Left ventricle myocardium inferior (tissue), 1 donor: ENCODE measurements at places on chromosomes 6 and 20.

DNA sequence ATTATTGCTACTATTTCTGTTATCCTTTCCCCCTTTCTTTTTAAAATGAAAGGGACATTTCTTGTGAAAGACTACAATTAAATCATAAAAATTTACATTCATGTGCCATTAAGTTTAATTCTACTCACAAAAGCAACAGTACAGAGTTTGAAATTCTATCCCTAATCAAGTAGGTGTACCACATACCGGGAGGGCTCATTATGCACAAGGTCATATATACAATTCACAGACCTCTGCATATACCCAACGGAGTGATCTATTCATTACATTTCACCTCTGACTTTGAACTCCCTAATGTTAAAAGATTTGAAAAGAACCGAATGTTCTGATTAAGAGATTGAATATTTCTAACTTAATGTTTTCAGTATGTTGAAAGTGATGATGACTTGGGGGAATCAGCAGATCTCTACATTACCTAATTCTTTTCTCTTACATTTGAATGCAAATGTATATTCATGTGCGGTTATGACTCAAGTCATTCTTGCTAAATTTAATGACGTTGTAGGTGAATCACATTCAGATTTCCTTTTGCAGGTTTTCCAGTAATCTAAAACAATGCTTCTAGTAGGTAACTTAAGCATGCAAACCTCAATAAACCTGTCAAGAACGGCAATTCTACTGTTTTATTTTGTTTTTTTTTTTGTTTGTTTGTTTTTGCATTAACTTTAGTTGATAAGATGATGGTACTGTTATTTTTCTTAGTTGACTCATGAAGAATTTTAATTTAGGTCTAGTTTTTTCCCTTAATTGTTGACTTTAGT is 7.3 kb downstream of the EYA4 start:
- no peak for DNase-seq

DNA sequence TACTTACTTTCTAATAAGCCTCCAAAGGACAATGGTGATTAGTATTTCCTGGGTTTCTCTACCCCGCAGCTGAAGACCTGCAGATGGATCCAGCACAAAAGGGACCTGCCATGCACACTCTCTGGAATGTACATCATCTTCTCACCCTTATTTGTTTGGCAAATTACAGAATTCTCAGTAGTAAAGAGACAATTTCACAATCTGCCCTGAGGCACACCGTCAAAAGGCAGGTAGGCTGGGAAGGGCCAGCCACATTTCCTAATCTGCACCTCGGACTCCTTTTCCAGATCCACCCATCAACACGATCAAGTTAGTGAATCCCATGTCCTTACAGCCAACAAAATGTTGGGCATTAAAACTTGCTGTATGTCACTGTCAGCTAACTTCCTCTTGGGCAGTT is 4.9 kb downstream of the OVOL2 start:
- no peak for DNase-seq

- DNase-seq: no peak
Measured at GRCh38 chr6:73504160-73504559, 16.7 kb downstream of the EEF1A1 start.

DNA sequence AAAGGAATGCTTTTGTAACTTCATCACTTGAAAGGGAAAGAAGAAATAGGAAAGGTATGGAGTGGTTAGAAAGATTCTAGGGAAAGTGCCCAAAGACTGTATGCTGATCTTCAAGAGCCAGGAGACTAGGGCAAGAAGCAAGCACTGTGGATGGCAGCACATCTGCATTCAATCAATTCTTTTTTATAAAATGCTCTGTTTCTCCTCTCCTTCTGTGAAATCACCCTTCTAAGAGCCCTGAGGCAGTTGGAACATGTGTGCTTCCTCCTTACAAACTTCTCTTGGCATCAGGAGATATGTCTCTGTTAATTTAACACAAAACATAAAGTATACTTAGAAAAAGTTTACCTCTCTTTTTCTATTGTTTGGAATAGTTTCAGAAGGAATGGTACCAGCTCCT is 1162.2 kb upstream of the GJE1 start:
- no peak for DNase-seq

DNA sequence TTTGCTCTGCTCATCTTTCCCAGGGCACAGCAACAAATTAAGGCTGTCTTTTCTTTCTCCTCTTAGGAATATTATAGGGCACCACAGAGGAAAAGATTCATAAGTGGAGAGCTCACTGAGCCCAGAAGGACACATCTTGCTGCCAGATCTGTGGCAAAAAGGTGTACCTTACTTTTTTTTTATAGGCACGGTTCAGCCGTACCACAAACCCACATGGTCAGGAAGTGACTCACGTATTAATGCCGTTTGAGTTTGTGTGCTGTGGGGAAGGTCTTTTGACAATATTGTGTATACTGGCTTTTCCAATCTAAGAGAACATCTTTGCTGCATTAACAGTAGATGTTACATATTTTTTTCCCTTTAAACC is 28.4 kb downstream of the PAQR8 start:
- no peak for DNase-seq

- no peak for DNase-seq
Measured at GRCh38 chr20:23200413-23200812, 114.3 kb upstream of the CD93 start.

GRCh38 chr6:156809034-156809433 is 31.9 kb downstream of the ARID1B start:
- no peak for DNase-seq

DNA sequence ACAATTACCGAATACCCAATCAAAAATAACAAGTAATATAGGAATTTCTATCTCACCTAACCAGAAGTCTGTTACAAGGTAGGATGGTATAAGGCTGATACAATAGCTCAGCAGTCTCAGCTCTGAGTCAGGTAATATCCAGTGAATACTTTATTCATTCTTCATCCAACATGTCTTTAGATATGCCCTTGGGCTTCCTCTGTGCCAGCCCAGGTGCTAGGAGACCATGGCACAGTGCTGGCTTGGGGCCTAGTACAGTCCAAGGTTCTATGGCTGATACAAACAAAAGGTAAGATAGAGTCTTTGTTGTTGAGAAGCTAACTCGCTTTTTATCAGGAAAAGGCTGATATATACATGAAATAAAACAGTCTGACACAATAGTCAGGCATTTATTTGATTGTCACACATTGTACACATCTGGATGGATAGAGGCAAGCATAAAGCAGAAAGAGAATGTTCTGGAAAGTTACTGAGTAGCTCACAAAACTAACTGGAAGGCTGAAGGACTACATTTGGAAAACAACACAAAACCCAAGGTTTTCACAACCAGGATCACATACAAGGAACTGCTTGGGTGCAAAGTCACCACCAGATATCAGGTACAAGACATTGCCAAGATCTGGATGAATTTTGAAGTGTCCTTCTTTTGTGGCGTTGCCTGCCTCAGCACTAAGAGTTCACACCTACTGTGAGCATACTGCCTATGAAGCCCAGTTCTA is 110.4 kb upstream of the SCAF8 start:
- DNase-seq: no peak

DNA sequence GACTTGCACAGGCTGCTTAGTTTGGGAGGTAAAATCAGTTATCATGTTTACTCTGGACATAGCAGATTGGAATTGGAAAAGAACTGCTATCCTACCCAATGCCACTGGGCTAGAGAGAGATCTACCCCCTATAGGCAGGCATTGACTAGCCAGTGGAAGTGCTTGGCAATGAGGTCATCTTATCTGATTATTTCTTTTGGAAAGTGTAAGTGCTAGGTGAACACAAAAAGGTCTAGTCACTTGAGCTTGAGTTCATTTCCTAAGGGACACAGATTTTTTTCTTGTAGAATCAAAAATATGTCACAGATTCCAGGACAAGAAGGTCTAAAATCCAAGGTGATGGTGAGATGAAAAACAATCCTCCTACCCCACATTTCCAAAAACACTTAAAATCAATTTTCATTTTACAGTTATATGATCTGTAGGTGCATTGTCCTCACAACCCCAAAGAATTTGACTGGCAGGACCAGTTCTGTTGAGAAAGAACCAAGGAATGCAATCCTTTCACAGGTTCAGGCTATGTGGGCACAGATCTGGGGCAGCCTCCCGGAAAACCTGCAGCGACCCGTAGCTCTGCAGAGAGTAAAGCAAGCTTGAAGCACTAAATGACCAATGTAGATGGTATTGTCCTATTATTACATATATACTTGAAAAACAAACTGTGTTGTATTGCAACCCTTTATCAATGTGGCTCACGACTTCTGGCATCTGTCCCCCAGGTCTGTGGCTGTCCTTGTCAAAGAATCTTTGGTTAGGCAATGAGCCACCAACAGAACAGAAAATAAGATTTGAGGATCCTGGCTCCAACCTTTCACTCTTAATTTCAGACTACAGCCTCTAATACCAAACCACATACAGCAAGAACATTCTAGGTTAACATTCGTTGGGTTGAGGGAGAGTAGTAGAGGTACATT is 67.3 kb upstream of the ADTRP start:
- no peak for DNase-seq

- DNase-seq: no peak
Measured at GRCh38 chr6:143955971-143956370, 52.1 kb downstream of the PLAGL1 start.

GRCh38 chr6:20921578-20921977 is 387.3 kb downstream of the CDKAL1 start:
- DNase-seq: no peak

- no peak for DNase-seq
Measured at GRCh38 chr6:142700032-142700431, 244.9 kb downstream of the HIVEP2 start.

- DNase-seq: no peak
Measured at GRCh38 chr6:156953479-156954146, 176.4 kb downstream of the ARID1B start.

- DNase-seq: no peak
Measured at GRCh38 chr6:136547336-136547735, 2.9 kb downstream of the MAP7 start.

GRCh38 chr6:136535017-136535765 is 15.0 kb downstream of the MAP7 start:
- no peak for DNase-seq

DNA sequence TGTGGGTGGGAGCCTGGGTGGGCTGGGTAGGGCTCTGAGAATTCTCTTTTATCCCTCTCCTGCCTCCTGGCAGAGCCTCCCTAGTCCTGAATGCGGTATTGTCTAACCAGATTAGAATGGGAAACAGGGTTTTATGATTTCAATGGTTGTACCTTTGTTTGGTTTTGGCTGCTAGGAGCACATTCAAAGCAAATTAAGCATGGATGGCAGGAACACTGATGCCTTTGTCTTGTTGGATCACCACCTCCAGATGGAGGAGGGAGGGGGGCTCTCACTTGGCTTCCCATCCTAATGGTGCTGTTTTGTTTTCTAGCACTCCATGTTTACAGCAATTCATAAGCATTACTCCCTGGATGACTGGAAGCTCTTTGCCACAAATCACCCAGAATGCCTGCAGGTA is 11.6 kb downstream of the GMPR start:
- no peak for DNase-seq

DNA sequence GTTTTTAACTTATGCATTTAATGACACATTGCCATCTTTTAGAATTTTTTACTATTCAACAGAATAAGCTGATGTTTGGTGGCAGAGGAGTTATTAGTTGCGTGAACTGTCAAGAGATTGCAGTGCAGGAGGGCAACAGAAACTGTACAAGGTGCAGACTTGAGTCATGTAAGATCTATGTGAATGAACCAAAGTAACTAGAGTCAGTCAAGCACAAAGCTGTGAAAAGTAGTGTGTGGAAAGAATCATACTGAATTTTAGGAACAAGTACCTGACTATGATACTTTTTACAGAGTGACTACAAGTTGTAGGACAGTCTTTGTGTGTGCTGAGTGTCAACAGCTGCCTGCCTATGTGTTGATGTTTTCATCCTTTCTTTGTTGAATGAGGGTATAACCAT is 2.7 kb upstream of the C6orf163 start:
- DNase-seq: no peak

DNA sequence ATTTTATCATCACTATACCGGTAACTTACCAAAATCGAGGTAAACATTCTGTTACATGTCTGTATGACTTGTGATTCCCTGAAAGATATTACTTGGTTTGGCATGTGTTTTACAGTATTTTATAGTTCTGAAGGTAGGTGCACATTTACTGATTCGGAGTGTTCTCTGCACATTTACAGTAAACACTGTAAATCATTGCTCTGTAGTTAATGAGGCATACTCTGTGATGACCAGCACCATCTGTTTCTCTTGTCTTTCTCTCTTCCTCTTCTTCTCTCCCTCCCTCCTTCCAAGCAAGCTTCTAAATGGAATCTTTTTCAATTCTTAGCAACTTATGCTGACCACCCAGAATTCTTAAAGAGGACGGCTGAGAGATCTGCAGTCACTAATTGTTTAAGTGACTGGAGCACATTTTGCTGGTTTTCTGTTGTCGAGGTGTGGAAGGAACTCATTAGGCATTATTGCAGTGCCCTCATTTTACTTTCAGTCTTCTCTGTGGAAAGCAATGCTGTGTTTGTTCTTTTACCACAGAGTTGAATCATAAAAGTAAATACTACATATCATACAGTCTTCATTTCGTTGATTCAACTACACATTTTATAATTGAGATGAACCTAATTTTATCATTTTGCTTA is 126.5 kb downstream of the UTRN start:
- DNase-seq: no peak

DNA sequence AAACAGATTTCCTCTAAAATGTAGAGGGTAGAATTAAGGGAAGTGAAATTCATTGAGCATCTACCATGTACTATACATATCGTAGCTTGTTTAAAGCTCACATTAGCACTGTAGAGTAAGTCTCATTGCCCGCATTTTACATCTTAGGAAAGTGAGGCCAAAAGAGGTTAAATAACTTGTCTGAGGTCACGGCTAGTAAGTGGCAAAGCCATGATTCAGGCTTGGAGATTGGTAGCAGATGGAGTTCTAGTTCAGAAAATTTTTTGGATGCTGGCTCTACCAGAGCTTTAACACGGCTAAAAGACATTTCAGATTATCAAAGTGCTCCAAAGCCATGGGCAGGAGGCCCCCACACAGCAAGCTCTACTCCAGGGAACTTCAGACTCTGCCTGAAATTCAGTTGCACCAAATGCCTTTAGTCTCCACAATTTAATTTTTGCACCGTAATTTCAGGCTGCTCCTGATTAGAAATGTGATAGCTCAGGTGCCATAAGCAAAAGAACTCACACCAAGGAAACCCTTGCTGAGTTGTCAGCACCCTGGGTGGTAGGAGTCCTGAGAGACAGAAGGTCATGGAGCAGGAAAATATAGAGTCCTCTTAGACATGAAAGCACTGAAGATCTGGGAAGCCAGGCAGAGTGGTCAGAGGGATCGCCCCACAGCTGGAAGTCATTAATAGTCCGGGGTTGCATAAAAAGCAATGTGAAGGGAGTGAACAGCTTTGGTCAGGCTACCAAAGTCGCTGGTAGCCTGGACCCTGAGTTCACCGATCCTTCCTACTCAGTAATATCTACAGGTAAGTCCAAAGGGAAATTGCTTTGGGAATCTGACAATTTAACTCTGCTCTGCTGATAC is 55.2 kb upstream of the ASIP start:
- DNase-seq: no peak

GRCh38 chr20:9966966-9967365 is 67.8 kb upstream of the ANKEF1 start:
- DNase-seq: no peak

GRCh38 chr6:113647143-113647889 is 209.8 kb upstream of the MARCKS start:
- DNase-seq: no peak
